ENCODE measurements at places on chromosomes 2 and 18.
A peak's percentile ranks its signal among the peaks of the same experiment; 100 is the strongest.

DNA sequence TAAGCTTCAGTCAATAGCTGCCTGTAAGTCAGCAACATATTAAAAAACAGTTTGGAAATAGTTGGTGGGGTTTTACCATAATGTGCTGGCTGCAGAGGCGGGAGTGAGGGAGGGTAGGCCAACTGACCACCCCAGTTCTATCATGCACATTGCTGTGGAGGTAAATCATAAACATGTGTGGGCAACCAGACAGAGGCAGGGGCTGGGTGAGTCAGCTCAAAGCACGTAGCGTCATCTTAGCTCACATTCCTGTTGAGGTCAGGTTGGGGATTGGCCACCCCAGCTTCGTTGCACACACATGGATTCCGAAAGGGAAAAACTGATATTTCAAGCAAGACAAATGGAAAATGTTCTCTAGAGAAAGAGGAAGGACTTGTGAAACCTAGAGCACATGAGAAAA lies 19.5 kb downstream of the GPR45 start:
- DNase-seq, result no peak

DNA sequence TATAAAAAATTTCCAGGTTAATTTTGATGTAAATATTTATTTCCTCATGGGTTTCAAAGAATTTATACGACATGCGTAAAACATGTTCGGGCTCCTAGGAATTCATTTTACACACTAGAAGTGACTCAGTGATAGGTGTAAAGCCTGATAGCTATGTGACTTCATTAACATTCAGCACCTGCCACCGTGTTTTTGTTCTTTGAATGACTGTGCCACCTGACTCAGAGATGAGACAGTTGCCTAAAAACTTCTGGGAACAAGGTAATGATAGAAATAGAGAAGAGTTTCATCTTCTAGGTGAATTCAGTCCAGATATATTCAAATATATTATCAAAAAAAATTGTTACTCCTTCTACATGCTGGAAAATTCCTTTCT lies 10.0 kb downstream of the IL1R2 start:
- no peak for DNase-seq

- no peak for DNase-seq
These were observed 111.8 kb upstream of the CYP20A1 start for GRCh38 chr2:203126996-203127395.

DNA sequence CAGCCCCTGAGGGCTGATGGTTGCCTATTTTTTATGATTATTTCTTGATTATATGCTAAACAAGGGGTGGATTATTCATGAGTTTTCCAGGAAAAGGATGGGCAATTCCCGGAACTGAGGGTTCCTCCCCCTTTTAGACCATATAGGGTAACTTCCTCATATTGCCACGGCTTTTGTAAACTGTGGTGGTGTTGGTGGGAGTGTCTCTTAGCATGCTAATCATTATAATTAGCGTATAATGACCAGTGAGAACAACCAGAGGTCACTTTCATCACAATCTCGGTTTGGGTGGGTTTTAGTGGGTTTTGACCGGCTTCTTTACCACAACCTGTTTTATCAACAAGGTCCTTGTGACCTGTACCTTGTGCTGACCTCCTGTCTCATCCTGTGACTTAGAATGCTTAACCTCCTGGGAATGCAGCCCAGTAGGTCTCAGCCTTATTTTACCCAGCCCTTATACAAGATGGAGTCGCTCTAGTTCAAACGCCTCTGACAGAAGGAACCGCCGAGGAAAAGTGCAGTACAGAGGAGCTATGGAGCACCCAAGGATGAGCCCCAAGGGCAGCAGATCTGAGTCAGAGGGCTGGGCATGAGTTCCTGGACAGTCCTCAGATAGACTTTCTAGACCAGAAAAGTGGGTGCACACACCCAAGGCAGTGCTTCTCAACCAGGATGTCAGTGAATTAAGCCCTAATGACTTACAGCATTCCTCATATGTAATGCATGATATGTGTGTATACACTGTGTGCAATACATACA lies 37.1 kb upstream of the ASAP2 start:
- DNase-seq, result peak; percentile 2

DNA sequence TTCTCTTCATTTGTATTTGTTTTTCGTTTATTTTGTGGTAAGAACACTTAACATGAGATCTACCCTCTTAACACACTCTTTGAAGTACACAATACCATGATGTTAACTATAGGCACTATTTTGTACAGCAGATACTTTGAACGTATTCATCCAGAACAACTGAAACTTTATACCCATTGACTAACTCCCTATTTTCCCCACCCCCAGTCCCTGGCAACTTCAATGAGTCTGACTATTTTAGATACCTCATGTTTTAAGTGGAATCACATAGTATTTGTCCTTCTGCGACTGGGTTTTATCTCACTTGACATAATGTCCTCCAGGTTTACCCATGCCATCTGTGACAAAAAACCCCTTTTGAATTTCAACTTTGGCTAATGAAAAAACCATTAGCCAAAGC lies 356.3 kb upstream of the CDH20 start:
- DNase-seq, result no peak

DNA sequence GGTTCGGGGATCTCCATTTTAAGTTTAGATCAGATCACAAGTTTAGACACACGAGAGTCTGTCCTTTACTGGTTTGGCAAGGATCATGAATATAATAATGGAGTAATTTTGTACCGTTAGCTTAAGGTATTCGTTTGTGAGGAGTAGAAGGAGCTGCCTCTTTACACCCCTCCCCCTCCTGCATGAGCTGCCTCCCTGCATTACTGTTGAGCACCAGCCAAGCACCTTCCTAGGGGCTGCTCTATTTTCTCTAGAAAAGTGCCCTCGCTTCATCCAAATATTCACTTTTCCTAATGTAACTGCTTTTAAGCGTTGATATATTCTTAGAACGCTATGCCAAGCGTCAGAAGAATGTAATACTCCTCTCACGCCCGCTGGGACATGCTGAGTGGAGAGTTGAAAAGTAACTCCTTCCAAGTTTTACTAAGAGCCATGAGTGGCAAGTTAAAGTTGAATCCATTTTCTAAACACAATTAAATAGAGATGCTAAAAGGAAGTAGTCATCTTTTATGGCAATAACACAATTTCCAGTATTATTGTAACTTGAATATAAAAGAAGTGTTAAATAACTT lies 25.4 kb upstream of the SCN7A start:
- DNase-seq, result no peak
